ENCODE measurements at places on chromosomes 12 and 14. TPM values are rescaled to one million over a fixed set of nuclear protein-coding genes. Genes with fewer than 3 reads are reported as not detected.

DNA sequence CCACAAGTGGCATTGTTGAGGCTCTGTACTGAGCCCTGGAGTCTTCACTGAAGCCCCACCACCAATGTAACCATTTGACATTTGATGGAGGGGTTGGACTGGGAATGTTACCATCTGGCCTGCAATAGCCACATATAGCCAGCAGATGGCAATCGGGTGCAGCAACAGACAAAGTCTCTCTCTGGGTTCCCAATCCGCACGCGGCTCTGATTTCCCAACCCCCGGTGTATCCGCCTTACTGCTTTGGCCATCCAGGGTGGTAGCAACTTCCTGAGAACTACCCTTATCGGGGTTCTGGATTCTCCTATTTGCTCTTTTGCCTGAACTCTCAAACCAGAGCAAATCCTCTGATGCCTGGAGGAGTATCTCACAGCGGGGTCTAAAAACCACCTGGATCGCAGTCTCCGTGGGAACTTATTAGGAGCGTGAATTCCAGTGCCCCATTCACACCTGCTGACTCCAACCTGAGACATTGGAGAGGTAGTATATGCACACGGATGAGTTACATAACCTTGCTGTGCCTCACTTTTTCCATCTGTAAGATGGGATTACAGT lies 14.2 kb downstream of the VRTN start:
- peak; percentile 68 for DNase-seq

GRCh38 chr12:62684570-62685295 lies 218.1 kb downstream of the MON2 start:
- no peak for DNase-seq

Gene NINJ2
- total RNA-seq = not detected

Gene LMNTD1
- not detected for total RNA-seq

GRCh38 chr14:60420050-60420449 lies 65.8 kb downstream of the C14orf39 start:
- DNase-seq = no peak

DNA sequence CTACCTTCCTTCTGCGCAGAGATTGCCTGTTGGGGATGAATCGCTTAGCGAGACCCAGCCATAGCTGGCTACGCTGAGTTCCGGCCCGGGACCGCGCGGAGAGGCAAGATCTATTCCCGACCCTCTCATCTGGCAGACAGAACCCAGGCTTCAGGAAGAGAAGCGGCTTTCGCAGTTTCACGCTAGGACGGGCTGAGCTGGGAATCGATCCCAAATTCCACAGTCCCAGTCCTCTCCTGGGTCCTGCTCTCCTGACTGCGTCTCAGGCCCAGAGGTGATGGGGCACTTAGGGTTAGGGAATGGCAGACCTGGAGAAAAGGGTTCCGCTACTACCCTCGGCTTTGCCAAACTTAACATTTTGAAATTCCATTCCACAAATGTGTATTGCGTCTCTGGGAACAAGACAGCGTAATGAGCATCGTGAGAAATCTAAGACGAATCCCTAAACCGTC lies 2.8 kb downstream of the PTPN21 start:
- no peak for DNase-seq

DNA sequence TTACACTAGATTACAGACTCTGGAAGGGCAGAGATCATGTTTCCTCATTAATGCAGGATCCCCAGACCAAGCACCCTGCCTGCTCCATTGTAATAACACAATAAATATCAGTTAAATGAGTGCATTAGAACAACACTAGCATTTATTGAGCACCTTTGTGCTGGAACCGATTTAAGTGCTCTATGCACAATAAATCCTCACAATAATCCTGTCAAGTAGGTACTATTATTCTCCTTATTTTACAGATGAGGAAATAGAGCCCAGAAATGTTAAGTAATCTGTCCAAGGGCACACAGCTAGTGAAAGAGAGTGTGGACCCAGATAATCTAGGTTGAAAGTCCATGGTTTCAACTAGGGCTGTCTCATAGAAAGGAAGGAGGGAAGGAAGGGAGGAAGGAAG lies 69.8 kb downstream of the MAP1LC3B2 start:
- no peak for DNase-seq

- peak; percentile 39 for DNase-seq
Measured at GRCh38 chr12:119208626-119209061, 29.9 kb downstream of the HSPB8 start.

DNA sequence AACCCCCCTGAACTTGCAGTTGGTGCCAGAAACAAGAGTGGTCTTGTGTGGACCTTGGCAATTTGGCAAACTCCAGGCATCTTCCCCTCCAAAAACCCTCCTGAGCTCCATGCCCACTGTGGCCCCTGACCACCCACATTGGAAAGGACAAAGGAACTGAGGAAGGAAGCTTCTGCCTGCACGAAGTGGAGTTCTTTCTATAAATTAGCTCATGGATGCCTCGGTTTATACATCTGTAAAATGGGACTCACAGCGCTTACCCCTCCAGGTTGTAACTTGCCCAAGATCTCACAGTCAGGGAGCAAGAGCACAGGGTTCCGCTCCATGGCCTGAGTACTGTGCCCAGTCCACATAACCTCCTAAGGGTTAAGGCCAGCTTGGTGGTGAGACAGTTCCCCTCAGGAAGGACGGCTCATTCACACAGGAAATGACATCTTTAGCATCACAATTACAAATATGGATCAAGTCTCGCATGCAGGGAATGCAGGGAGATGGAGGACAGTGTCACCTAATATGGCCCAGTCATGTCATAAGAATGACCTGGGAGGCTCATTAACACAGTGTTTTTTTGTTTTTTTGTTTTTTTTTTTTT lies 66.6 kb downstream of the CLMN start:
- no peak for DNase-seq

Gene TMED10
- 364 TPM for total RNA-seq

GRCh38 chr14:83860631-83861155 lies 1669.3 kb upstream of the FLRT2 start:
- no peak for DNase-seq

- no peak for DNase-seq
Measured at GRCh38 chr12:119182701-119183493, 4.2 kb downstream of the HSPB8 start.

DNA sequence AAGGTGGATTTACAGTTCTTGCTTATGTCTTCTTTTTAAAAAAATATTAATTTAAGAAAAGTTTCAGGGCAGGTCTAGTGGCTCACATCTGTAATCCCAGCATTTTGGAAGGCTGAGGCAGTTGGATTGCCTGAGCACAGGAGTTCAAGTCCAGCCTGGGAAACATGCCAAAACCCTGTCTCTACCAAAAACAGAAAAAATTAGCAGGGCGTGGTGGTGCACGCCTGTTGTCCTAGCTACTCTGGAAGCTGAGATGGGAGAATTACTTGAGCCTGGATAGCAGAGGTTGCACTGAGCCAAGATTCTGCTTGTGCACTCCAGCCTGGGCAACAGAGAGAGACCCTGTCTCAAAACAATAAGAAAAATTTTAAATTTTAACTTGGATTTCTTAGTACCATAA lies 5.4 kb upstream of the TAS2R46 start:
- no peak for DNase-seq

- no peak for DNase-seq
Measured at GRCh38 chr12:119014368-119014767, 33.0 kb downstream of the SRRM4 start.

Gene MYH6
- not detected for total RNA-seq

DNA sequence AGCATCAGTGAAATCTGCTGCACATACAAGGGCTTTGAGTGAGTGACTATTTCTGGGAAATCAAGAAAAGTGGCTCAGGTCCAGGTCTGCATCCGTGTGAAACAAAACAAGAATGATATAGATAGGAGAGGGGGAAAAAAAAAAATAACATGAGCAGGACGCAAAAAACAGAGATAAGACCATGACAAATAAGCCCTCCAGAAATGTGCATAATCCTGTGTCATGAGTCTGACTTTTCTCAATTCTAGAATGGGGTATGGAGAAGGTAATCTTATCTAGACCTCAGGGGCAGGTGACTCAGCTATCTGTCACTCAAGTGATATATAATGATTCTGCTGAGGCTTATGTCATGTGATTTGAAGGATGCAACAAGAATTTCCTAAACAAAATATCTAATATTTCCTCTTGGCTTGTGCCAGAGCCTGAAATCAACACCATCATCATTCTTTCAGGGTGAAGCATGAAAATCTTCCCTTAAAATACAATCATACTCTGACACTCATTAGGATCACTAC lies 250.0 kb downstream of the PHLDA1 start:
- DNase-seq = no peak

Gene RPS6KL1
- total RNA-seq = not detected

Gene LRP1-AS
- total RNA-seq = not detected

GRCh38 chr12:10363914-10364814 lies 25.7 kb downstream of the KLRK1 start:
- peak; percentile 65 for DNase-seq

GRCh38 chr14:50059763-50060616 lies 56.4 kb downstream of the VCPKMT start:
- no peak for DNase-seq

DNA sequence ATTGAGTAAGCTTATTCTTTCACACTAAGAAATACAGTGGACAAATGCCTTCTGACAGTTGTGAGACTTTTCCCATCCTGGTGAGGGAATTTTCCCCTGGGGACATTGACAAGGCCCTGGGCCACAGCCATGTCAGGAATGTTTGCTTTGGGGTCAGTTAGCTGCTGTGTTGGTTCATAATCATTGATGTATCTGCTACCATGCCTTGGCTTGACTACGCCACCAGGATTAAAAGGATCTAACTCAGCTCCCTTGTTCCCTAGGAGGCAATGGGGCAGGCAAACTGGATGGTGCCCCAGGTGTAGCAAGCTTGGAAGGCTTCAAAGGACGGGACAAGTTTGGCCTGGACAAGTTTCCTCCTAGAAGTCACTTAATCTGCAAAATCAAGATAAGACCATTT lies 3.1 kb upstream of the CCDC88C start:
- no peak for DNase-seq

DNA sequence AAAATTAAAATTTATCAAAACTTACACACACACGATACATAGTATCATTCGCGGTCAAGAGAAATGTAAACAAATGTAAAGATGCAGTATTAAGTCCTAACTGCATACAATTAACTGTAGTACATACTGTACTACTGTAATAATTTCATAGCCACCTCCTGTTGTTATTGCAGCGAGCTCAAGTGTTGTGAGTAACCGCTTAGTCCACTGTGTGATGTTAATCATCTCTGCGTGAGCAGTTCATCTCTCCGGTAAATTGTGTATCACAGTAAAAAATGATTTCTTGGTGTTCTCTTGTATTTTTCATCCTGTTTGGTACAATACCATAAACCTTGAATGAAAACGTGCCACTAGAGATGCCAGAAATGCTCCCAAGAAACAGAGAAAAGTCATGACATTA lies 6.5 kb downstream of the EPS8 start:
- DNase-seq = no peak

Gene CLEC4A
- total RNA-seq = not detected

DNA sequence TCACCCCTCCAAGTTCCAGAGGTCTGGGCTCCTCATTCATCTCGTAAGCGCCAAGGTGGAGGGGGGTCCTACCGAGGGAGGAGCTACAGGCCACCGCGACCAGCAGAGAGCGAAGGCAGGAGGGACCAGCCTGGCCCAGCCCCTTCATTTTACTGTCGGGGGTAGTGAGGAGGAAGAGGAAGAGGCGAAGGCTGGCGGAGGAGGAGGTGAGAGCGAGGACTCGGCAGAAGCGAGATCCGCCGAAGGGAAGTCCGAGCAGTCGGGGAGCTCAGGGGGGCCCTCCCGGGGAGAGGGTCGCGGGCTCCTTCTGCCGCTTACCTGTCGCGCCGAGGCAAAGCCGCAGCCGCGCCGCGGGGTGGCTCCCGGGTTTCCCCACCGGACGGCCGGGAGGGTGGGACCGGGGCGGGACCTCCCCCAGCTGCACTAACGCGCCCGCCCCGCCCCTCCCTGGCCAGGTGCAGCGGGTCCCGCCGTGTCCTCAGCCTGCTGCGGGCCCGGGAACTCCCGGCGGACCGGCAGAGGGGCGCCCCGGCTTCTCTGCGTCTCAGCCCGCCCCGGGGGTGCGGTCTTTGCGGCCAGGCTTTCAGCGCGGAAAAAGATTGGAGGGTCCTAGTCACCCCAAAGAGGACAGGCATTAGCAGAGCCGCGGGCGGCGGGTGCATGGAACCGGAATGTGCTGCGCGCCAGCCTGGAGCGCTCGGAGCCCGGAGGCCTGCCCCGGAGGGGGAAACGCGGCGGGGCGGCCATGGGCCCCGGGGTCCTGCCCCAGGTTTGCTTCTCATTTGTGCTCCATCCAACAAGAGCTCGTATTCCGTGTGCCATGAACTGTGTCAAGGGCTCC lies at the start of gene GALNT6:
Gene GALNT6 (minus strand): TSS at position 124 of the 841 bp plus-strand sequence. CDS start 11,625 bp downstream, outside the sequence.
- no peak for DNase-seq

GRCh38 chr12:128944956-128945355 lies 91.7 kb downstream of the GLT1D1 start:
- no peak for DNase-seq

DNA sequence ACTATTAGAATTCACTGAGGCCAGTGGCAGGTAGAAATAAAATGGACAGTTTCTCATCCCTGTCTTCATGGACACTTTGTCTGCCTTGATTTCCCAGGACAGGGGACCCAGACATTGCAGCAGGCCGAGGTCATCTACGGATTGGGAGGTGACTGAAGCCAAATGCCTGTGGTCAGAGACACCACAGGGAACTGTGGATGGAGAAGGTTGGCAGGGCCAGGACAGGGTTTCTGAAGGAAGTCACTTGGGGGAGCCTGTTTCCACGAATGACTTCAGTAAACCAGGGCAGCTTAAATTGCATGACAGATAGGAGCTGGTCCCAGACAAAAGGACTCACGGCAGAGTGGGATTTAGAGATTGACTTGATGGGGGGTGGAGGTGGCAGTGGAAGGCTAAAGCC lies 224.9 kb downstream of the NTF3 start:
- no peak for DNase-seq

Gene STXBP6
- 22.8 TPM for total RNA-seq

- DNase-seq = no peak
Measured at GRCh38 chr14:98466807-98467206, 805.2 kb downstream of the BCL11B start.

Gene SYT1
- 5.5 TPM for total RNA-seq

Gene MYO1H
- total RNA-seq = not detected

GRCh38 chr12:43636725-43637463 lies 84.9 kb upstream of the ADAMTS20 start:
- DNase-seq = no peak

Gene COX8C
- not detected for total RNA-seq

GRCh38 chr12:10001171-10001776 lies 2.4 kb upstream of the CLEC1B start:
- DNase-seq = no peak

Gene FGF6
- not detected for total RNA-seq

Gene CCDC197
- not detected for total RNA-seq

GRCh38 chr14:91573894-91574837 lies 64.1 kb upstream of the PPP4R3A start:
- peak; percentile 18 for DNase-seq

Gene ASCL1
- total RNA-seq = not detected
